Pancreas (tissue), 10 donors: ENCODE measurements at places on chromosomes 11 and 22. TPM values are rescaled to one million over a fixed set of nuclear protein-coding genes. Genes with fewer than 3 reads are reported as not detected.
A peak's percentile ranks its signal among the peaks of the same experiment; 100 is the strongest.

- no peaks in the 10 kb centered on the region for H3K36me3 ChIP-seq
- H3K4me3 ChIP-seq = no peak overlapping the region
- peaks cover 19% of the 10 kb centered on the region for H3K4me1 ChIP-seq
Measured at GRCh38 chr11:120223793-120224192, 13.0 kb downstream of the OAF start.

GRCh38 chr11:104410336-104410735 lies 246.4 kb upstream of the PDGFD start:
- H3K4me1 ChIP-seq = no peaks in the 10 kb centered on the region
- H3K27ac ChIP-seq = no peak overlapping the region
- no peak for DNase-seq
- H3K4me3 ChIP-seq = no peak overlapping the region

- no peaks in the 10 kb centered on the region for H3K36me3 ChIP-seq
- no peak overlapping the region for H3K27ac ChIP-seq
- no peaks in the 10 kb centered on the region for H3K4me1 ChIP-seq
- no peak overlapping the region for H3K4me3 ChIP-seq
- DNase-seq = no peak
- no peaks in the 10 kb centered on the region for H3K27me3 ChIP-seq
Measured at GRCh38 chr11:9076661-9077060, 14.7 kb downstream of the SCUBE2 start.

GRCh38 chr22:45585946-45586540 lies 83.4 kb downstream of the FBLN1 start:
- H3K27ac ChIP-seq = no peak overlapping the region
- no peaks in the 10 kb centered on the region for H3K4me1 ChIP-seq
- H3K27me3 ChIP-seq = no peaks in the 10 kb centered on the region
- DNase-seq = no peak
- H3K36me3 ChIP-seq = no peaks in the 10 kb centered on the region

DNA sequence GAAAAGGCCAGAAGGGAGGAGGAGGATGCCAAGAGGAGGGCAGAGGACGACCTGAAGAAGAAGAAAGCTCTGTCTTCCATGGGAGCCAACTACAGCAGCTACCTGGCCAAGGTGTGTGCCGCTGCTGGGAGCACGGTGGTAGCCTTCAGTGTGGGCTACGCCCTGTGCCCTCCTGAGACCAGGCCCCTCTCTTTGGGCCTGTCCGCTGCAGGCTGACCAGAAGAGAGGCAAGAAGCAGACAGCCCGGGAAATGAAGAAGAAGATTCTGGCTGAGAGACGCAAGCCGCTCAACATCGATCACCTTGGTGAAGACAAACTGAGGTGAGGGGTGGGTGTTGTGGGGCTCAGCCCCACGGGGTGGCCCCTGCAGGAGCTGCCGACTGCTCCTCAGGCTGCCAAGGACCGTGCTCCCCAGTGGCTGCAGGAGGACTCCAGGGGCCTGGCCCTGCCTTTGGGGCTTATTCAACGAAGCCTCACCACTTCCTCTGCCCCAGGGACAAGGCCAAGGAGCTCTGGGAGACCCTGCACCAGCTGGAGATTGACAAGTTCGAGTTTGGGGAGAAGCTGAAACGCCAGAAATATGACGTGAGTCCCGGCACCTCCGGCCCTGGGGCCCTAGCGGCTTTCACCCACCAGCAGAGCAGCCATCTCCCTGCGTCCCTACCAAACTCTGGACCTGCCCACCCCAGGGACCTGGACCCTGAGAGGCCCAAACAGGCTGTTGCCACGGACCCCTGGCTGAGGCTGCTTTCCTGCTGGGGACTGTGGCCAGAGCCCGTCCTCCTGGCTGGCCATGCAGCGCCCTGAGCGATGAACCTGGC lies 12.6 kb upstream of the MRPL23 start:
- H3K27me3 ChIP-seq = no peaks in the 10 kb centered on the region
- H3K36me3 ChIP-seq = no peaks in the 10 kb centered on the region
- no peak for DNase-seq
- H3K4me1 ChIP-seq = no peaks in the 10 kb centered on the region

DNA sequence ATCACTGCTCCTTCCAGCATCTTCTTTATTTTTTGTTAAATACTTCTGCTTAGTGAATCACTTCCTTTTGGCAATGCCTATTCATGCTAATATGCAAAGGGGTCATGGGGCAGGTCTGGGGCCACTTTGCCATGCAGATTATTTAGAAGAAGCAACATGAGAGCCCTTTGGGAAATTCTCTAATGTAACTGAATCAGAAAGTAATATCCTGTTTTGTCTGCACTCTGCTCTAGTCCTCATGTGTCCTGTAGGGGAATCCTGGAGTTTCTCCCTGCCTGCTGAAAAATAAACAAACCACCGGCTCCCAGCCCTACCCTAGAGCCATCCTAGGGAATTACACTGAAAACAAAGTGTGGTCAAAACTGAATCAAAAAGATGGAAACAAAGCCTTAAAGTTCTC lies 176.5 kb upstream of the POU2AF2 start:
- no peak for DNase-seq
- no peaks in the 10 kb centered on the region for H3K36me3 ChIP-seq
- H3K4me3 ChIP-seq = no peak overlapping the region
- H3K27ac ChIP-seq = no peak overlapping the region

GRCh38 chr11:67983951-67984350 lies 19.9 kb downstream of the UNC93B1 start:
- H3K36me3 ChIP-seq = no peaks in the 10 kb centered on the region
- H3K27ac ChIP-seq = no peak overlapping the region
- H3K4me3 ChIP-seq = no peak overlapping the region
- H3K27me3 ChIP-seq = no peaks in the 10 kb centered on the region

DNA sequence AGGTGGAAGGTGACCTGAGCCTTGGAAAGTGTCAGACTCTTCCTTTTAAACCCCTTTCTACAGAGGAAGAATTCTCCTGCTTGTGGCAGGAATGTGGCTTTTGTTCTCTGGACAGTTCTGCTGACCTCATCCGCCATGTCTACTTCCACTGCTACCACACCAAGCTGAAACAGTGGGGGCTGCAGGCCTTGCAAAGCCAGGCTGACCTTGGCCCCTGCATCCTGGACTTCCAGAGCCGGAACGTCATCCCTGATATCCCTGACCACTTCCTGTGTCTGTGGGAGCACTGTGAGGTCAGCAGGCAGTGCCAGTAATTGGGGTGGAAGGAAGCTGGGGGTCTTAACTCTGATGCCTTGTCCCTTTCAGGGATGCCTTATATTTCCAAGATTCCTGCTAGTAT lies 9.3 kb downstream of the HINFP start:
- H3K4me1 ChIP-seq = peaks cover 13% of the 10 kb centered on the region
- no peak overlapping the region for H3K4me3 ChIP-seq
- no peaks in the 10 kb centered on the region for H3K27me3 ChIP-seq
- peaks cover 20% of the 10 kb centered on the region for H3K36me3 ChIP-seq
- H3K27ac ChIP-seq = no peak overlapping the region

CTSW gene
- total RNA-seq = 0.72 TPM

HTR3A gene
- total RNA-seq = 4.9 TPM

ASPHD2 gene
- total RNA-seq = 0.20 TPM

APOA5 gene
- not detected for total RNA-seq

KCNE3 gene
- 4.2 TPM for total RNA-seq

GRCh38 chr11:15569305-15570025 lies 454.7 kb downstream of the INSC start:
- no peak overlapping the region for H3K27ac ChIP-seq
- no peak for DNase-seq
- no peaks in the 10 kb centered on the region for H3K36me3 ChIP-seq
- no peaks in the 10 kb centered on the region for H3K4me1 ChIP-seq
- H3K27me3 ChIP-seq = no peaks in the 10 kb centered on the region
- no peak overlapping the region for H3K4me3 ChIP-seq

DNA sequence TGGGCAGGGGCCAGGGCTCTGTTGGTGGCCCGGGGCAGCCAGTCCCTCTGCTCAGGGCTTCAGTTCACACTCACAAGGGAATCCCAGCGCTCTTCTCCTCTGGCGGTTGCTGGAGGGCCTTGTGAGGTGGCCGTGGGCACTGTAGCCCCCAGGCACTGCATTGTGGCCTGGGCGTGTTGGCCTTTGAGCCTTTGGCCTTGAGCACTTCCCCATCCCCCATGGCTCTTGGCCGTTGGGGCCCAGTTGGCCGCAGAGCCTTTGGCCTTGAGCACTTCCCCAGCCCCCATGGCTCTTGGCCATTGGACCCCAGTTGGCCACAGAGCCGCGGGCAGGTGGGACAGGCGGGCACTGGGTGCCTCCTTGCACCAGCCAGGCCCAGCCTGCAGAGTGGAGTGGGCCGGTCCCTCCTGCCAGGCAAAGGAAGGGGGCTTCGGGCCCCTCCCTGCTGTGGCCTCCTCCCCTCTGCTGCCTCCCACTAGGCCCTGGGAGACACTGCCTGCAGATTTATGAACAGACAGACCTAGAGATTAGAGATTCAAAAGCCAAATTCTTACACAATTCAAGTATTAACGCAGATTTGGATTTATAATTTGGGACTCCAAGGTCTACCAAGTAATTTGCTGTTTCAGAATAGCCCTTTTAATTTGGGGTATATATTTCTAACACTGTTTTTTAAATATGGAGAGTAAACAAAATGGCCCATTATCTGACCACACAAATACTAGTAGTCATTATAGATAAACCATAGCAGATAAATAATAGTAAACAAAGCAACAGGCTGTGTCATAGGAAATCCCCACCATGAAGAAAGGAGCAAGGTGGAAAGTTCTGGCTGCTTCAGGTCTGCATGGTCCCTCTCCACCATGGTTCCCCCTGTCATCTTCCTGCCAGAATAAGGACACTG lies 18.2 kb upstream of the TXNRD2 start:
- H3K4me1 ChIP-seq = peaks cover 21% of the 10 kb centered on the region
- H3K36me3 ChIP-seq = no peaks in the 10 kb centered on the region
- no peak overlapping the region for H3K27ac ChIP-seq
- peak; percentile 42 for DNase-seq
- no peaks in the 10 kb centered on the region for H3K27me3 ChIP-seq
- H3K4me3 ChIP-seq = no peak overlapping the region

SAA4 gene
- total RNA-seq = not detected

DNA sequence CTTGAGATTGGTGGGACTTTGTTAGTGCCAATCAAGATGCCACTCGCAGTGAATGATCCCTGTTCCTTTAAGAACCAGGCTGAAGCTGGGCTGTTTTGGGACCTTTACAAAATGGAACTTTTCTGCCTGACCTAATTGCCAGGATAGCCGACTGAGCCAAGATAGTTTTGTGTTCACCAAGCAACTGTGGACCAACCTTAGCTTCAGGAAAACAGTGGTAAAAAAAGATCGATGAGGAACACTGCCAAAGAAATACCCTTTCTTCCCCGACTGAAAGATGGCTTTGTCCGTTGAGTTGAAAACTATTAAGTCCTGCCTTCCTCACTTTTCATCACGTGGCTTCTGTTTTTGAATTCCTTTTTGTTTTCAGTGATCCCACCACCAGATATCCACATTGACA lies 157.9 kb upstream of the SORL1-AS1 start:
- no peak overlapping the region for H3K27ac ChIP-seq
- no peak overlapping the region for H3K4me3 ChIP-seq
- DNase-seq = no peak
- H3K36me3 ChIP-seq = no peaks in the 10 kb centered on the region
- H3K4me1 ChIP-seq = no peaks in the 10 kb centered on the region
- H3K27me3 ChIP-seq = no peaks in the 10 kb centered on the region

CST6 gene
- total RNA-seq = 0.64 TPM

GRCh38 chr11:95243673-95244072 lies 12.7 kb upstream of the SESN3 start:
- no peaks in the 10 kb centered on the region for H3K36me3 ChIP-seq
- no peak overlapping the region for H3K27ac ChIP-seq
- no peaks in the 10 kb centered on the region for H3K27me3 ChIP-seq
- H3K4me1 ChIP-seq = no peaks in the 10 kb centered on the region
- no peak for DNase-seq
- H3K4me3 ChIP-seq = no peak overlapping the region

GRCh38 chr22:20423008-20423905 lies 14.4 kb downstream of the SCARF2 start:
- no peaks in the 10 kb centered on the region for H3K36me3 ChIP-seq
- no peaks in the 10 kb centered on the region for H3K27me3 ChIP-seq
- H3K27ac ChIP-seq = no peak overlapping the region
- peaks cover 3% of the 10 kb centered on the region for H3K4me1 ChIP-seq

C11orf97 gene
- not detected for total RNA-seq

DNA sequence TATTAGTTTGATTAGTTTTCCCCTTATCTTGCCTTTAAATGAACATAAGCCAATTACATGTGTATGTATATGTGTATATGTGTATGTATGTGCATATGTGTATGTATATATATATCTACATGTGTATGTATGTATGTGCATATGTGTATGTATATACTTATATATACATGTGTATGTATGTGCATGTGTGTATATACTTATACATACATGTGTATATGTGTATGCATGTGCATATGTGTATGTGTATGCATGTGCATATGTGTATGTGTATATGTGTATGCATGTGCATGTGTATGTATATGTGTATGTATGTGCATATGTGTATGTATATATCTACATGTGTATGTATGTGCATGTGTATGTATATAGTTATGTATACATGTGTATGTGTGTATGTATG lies 65.5 kb upstream of the CCT8L2 start:
- no peaks in the 10 kb centered on the region for H3K27me3 ChIP-seq
- no peaks in the 10 kb centered on the region for H3K36me3 ChIP-seq
- no peak for DNase-seq

DNA sequence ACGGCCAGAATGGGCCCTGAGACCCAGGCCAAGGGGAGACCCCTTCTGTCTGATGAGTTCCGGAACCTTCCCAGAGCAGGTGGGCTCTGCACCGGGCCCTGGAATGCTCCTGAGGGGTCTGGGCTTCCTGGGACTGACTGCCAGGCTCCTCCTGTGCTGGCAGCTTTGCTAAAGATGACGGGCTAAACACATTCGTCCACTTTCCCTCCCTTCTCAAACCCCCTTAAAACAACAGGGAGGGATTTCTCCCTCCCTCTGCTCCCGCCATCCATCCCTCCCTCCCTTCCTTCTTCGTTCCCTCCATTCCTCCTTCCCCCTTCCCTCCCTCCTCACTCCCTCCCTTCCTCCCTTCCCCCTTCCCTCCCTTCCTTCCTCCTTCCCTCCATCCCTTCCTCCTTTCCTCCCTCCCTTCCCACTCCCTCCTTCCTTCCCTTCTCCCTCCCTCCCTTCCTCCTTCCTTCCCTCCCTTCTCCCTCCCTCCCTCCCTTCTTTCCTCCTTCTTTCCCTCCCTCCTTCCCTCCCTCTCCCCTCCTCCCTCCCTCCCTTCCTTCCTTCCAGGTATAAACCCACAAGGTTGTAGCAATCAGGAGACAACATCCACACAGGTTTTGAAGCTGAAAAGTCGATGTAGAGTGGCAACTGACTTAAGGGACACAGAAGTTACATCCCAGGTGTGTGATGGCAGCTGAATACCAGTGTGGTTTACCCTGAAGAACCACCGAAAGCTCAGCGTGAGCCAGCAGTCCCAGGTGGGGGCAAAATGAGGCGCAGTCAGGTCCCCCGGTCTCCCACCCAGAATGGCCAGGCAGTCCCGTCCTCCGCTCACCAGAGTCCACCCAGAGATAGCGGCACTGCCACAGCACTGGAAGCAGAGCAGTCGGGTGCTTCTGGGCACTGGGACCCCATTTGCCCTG lies 18.8 kb upstream of the MGAT3 start:
- H3K4me3 ChIP-seq = no peak overlapping the region
- H3K27me3 ChIP-seq = no peaks in the 10 kb centered on the region
- no peak overlapping the region for H3K27ac ChIP-seq
- no peaks in the 10 kb centered on the region for H3K36me3 ChIP-seq

C11orf52 gene
- 11.2 TPM for total RNA-seq

ARHGAP8 gene
- total RNA-seq = 9.8 TPM

TNNT3 gene
- 2.0 TPM for total RNA-seq
